ENCODE measurements at places on chromosomes 5 and 9.

- H3K4me1 ChIP-seq = no peaks in the 10 kb centered on the region
- no peak overlapping the region for H3K4me3 ChIP-seq
- no peak for DNase-seq
- no peaks in the 10 kb centered on the region for H3K36me3 ChIP-seq
Measured at GRCh38 chr5:87729781-87730180, 317.1 kb upstream of the CCNH start.

DNA sequence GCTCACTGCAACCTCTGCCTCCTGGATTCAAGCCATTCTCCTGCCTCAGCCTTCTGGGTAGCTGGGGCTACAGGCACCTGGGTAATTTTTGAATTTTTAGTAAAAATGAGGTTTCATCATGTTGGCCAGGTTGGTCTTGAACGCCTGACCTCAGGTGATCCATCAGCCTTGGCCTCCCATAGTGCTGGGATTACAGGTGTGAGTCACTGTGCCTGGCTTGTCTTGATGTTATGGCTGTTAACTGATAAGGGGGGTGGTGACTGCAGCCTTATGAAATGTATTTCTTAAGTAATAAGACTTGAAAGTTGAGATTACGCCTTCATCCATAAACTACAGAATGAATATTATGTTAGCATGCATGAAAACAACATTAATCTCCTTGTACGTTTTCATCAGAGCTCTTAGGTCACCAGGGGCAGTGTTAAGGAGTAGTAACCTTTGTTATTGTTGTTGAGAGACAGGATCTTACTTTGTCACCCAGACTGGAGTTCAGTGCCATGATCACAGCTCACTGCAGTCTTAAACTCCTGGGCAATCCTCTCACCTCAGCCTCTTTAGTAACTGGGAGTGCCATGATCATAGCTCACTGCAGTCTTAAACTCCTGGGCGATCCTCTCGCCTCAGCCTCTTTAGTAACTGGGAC lies 148.3 kb downstream of the ATP10B start:
- no peaks in the 10 kb centered on the region for H3K36me3 ChIP-seq
- DNase-seq = no peak
- H3K4me3 ChIP-seq = no peak overlapping the region
- no peaks in the 10 kb centered on the region for H3K27me3 ChIP-seq
- no peaks in the 10 kb centered on the region for H3K4me1 ChIP-seq

DNA sequence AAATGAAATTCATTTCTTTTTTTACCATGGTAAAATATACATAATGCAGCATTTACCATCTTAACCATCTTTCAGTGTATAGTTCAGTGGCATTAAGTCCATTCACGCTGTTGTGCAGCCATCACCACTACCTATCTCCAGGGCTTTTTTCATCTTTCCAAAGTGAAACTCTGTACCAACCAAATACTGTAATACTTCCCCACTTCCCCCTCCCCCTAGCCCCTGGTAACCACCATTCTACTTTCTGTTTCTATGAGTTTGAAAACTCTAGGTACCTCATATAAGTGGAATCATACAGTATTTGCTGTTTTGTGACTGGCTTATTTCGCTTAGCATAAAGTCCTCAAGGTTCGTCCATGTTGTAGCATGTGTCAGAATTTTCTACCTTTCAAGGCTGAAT lies 23.4 kb downstream of the SPAAR start:
- peaks cover 9% of the 10 kb centered on the region for H3K4me1 ChIP-seq
- no peaks in the 10 kb centered on the region for H3K36me3 ChIP-seq
- no peak overlapping the region for H3K27ac ChIP-seq
- H3K4me3 ChIP-seq = no peak overlapping the region
- no peaks in the 10 kb centered on the region for H3K27me3 ChIP-seq
- DNase-seq = no peak

DNA sequence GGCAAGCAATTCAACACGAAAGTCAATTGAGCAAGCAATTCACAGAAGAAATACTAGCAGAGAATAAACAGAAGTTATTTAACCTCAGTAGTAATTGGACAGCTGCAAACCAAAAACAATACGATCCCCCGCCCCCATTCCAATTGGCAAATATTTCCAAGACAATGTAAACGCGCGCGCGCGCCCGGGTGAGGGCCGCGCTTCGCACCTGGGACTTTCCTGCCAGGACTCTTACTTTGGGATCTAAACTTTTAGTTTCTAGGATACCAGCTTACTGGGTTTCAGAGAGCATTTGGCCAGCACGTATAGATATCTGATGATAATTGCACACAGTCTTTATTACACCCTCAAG lies 8.6 kb downstream of the RUFY1 start:
- peaks cover 8% of the 10 kb centered on the region for H3K36me3 ChIP-seq
- H3K4me3 ChIP-seq = peak overlapping the region; percentile 83
- H3K27me3 ChIP-seq = no peaks in the 10 kb centered on the region

DNA sequence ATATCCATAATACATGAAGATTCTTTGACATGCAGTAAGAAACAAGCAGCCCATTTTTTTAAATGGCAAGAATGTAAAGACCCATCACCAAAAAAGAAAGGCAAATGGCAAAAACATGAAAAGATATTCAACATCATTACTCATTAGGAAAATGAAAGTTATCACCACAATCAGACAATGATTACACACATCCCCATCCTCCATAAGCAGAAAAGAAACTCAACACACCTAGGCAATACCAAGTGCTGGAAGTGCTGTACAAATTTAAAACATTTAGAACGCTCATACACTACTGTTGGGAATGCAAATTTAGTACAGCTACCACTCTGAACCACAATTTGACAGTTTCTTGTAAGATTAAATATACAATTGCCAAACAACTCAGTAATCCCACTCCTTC lies 466.7 kb downstream of the ACTL7B start:
- H3K4me3 ChIP-seq = no peak overlapping the region
- no peaks in the 10 kb centered on the region for H3K4me1 ChIP-seq
- H3K36me3 ChIP-seq = no peaks in the 10 kb centered on the region
- H3K27me3 ChIP-seq = no peaks in the 10 kb centered on the region
- no peak for DNase-seq
- H3K27ac ChIP-seq = no peak overlapping the region

DNA sequence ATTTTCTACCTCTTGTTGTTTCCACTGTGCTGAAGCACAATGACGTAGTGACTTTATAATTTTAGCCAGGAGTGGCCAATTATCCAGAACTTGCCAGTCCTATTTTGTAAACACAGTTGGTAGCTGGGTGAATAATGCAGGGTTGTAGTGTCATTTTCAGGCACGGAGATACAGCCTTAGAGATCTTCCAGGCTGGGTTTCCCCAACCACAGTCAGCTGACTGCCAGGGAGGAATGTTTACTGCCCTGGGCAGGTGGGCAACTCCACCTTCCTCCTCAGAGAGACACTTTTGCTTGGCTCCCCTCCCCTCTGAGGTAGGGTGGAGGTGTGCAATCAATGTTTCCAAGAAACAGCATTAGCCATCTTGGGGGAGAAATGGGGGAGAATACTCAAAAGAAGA lies 228.1 kb upstream of the NR4A3 start:
- no peak overlapping the region for H3K4me3 ChIP-seq
- no peaks in the 10 kb centered on the region for H3K36me3 ChIP-seq
- H3K27ac ChIP-seq = no peak overlapping the region
- no peaks in the 10 kb centered on the region for H3K27me3 ChIP-seq
- DNase-seq = no peak
- H3K4me1 ChIP-seq = no peaks in the 10 kb centered on the region

GRCh38 chr5:149656576-149657182 lies 73.4 kb upstream of the PPARGC1B start:
- H3K4me1 ChIP-seq = no peaks in the 10 kb centered on the region
- no peak for DNase-seq
- H3K4me3 ChIP-seq = no peak overlapping the region
- no peak overlapping the region for H3K27ac ChIP-seq
- H3K27me3 ChIP-seq = peaks cover 10% of the 10 kb centered on the region
